ENCODE measurements at places on chromosomes 1 and 21. TPM values are rescaled to one million over a fixed set of nuclear protein-coding genes. Genes with fewer than 3 reads are reported as not detected.

- no peak for DNase-seq
These were observed 21.8 kb upstream of the RIMKLA start for GRCh38 chr1:42358791-42359190.

UMODL1 gene
- polyA plus RNA-seq, result not detected

DNA sequence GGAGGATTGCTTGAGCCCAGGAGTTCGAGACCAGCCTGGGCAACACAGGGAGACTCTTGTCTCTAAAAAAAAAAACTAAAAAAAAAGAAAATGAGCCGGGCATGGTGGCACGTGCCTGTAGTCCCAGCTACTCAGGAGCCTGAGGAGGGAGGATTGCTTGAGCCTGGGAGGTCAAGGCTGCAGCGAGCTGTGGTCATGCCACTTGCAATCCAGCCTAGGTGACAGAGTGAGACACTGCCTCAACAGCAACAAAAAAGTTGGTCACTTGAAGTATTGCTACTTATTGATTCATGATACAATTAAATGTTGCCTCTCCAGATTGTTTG lies 57.9 kb upstream of the CXADR start:
- no peak for DNase-seq

GRCh38 chr1:225911191-225912130 lies 12.6 kb downstream of the PYCR2 start:
- no peak for DNase-seq

REN gene
- polyA plus RNA-seq, result 64.3 TPM

MORC3 gene
- 43.0 TPM for polyA plus RNA-seq

EPHB2 gene
- polyA plus RNA-seq, result 11.9 TPM

- no peak for DNase-seq
These were observed 33.2 kb upstream of the PKN2 start for GRCh38 chr1:88650676-88651418.

DNA sequence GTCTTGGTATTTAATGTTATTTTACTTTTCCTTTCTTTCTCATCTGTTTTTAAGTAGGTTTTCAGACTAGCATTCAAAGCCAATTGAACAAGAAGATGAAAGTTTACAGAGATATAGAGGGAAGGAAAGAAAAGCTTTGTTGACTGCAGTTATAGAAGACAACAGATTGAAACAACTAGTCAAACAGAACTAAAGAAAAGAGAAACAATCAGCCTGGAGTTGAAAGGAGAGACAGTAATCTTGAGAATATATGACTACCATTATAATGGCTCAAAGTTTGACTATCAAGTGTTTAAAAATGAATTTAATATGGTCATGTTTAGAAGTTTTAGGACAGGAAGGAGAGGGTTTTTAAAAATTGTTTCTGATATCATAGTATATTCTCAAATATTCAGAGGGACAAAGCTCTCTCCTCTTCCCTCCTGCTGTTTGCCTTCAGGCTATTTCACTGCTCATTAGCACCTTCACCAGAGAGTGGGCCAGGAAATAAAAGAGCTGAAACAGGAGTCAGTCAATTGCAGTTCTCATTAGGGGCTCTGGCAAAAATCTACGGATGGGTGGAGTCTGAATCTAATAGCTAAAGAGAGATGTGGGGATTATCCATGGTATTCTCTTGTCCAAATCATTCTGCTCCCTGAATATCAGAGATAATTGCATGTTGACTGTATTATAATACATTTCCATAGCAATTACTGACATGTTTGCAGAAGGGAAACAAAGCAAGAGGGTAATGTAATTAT lies 577.8 kb downstream of the BRINP3 start:
- no peak for DNase-seq

OVAAL gene
- polyA plus RNA-seq, result not detected

DNA sequence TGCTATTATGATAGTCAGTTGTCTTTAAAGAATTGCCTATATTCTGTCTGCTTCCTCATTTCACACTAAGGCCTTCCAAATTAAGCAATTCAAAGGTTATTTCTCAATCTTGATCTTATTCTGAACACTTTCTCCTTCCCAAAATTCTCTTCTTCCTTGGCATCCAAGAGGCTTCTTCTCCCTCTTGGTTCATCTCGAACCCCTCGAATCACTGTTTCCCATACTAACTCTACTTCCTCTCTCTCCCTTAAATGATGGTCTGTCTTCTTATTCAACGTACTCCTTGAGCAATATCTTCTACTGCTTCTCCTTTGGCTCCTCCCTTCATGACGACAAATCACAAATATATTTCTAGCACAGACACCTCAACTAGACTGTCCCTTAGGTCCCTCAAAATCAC lies 4.5 kb downstream of the COPA start:
- DNase-seq, result no peak

GRCh38 chr1:93447481-93448291 lies at the start of gene FNBP1L:
Gene FNBP1L (plus strand): TSS chr1:93448118. CDS start chr1:93448282, 164 bp downstream.
- peak; percentile 82 for DNase-seq

- no peak for DNase-seq
These were observed 48.9 kb downstream of the CHML start for GRCh38 chr1:241591317-241591716.

GRCh38 chr1:16720351-16721223 lies 19.7 kb upstream of the RNU1-4 start:
- DNase-seq, result no peak

DNA sequence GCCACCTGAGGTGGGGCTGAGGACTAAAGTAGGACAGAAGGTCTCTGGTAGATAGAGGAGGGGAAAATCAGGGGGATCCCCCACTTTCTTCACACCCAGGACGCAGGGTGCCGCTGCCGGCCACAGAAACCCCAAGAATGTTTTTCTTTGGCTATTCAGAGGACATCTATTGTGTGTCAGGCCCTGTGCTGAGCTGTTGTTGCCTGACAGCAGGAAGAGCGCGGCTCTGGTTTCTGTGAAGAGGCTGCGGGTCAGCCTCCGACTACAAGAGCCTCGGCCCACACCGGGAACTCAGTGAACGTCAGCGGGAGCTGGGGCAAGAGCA lies 407 bp upstream of the PIGV start:
- DNase-seq, result no peak

DNA sequence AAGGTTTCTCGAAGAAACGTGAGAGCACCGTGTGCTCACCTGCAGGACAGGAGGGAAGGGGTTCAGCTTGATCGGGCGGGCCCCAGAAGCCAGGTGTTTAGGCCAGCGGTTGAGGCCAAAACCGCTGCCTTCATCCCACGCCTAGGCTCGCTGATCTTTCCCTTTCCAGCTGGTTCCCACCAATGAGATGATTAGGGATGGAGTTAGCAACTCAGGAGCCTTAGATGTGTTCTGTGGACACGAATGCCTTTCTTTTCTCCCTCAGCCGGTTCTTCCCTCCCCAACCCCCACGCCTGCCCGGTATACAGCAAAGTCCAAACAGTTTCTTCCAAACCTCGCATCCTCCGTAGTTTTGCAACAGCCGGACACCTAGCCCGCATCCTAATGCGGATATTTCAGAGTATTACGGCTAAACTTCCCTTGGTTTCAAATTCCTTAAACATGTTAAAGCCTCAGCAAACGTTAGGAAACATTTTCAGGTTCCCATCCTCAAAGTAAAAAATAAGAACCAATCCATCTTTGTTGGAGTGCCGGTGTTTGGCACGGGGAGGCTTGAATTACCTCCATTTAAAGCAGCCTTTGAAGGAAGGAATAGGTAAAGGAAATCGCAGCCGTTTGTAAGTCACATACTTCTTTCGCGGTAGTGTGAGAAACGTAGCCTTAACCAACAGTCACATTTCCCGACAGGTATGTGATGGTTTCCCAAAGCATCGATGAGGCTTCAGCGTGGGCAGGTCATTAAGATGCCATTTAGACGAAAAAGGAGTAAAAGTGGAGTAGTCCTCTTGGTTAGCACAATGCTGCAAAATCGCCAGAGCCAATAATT lies 1.1 kb downstream of the LRRC8C start:
- DNase-seq, result peak; percentile 27

- DNase-seq, result no peak
These were observed 284.5 kb downstream of the PTPRU start for GRCh38 chr1:29520571-29521437.

SPATA45 gene
- polyA plus RNA-seq, result 0.50 TPM

DNA sequence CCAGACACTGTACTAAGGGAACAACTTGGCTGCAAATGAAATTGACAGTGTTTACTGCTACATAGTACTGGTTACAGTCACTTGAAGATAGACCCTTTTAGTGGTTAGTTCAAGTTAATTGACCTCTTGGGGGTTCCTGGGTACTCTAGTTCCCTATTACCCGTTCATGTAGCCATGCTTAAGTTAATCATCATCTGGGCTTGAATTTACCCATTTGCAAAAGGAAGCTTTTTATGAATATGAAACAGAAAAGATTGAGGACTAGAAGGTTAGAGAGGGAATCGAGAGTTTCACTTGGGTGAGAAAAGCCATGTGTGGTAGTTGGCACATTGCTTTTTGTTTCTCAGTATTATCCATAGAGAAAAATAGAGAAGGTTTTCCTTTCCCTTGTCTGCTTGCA lies 2.7 kb downstream of the MIA3 start:
- DNase-seq, result no peak

KLF17 gene
- not detected for polyA plus RNA-seq

DNA sequence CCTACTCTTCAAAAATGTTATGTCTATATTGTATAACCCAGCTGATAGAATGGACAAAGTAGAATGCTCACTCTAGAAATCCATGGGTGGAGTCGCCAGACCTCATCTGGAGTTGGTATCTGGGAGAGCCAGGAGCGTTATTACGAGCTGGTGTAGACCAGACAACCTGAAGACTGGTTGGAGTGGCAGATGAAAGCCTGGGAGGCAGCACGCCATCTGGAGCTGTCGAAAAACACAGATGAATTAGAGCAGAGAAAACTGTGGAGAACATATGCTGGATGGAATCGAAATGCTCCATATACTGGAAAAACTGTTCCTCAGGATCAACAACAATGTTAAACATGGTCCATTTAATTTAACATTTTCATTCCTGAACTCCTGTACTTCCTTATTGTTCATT lies 333.6 kb downstream of the KCTD3 start:
- DNase-seq, result no peak

USH2A gene
- polyA plus RNA-seq, result 0.53 TPM

- no peak for DNase-seq
These were observed 431 bp downstream of the CLCN6 start for GRCh38 chr1:11806307-11806936.

S100A5 gene
- polyA plus RNA-seq, result 1.2 TPM

GRCh38 chr1:221829327-221830015 lies 87.6 kb upstream of the DUSP10 start:
- DNase-seq, result no peak

- DNase-seq, result no peak
These were observed 4.6 kb downstream of the BACH1 start for GRCh38 chr21:29303288-29303687.

NES gene
- 179 TPM for polyA plus RNA-seq

DNA sequence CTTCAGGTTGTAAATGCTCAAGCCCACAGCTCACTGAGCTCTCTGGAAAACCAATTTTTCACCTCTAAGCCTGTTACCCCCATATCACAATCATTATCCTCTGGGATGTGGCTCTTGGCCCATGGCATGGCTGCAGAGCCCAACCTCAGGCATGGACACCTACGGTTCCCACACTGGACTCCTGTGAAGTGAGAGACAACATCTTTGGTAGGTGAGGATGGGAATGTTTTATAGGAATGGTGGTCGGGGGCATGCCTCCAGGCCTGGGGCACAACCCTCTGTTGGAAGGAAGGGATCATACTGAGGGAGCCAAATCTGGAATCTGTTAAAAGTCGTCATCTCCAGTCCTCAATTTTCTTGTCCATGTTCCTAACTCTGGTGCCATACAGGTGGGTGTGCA lies 179.1 kb downstream of the FOXD2 start:
- no peak for DNase-seq

CCDC17 gene
- polyA plus RNA-seq, result 2.2 TPM

SLFNL1 gene
- polyA plus RNA-seq, result 0.28 TPM

CELA2B gene
- 0.42 TPM for polyA plus RNA-seq

- no peak for DNase-seq
These were observed 62.8 kb downstream of the RUNX3 start for GRCh38 chr1:24867084-24867870.

DNA sequence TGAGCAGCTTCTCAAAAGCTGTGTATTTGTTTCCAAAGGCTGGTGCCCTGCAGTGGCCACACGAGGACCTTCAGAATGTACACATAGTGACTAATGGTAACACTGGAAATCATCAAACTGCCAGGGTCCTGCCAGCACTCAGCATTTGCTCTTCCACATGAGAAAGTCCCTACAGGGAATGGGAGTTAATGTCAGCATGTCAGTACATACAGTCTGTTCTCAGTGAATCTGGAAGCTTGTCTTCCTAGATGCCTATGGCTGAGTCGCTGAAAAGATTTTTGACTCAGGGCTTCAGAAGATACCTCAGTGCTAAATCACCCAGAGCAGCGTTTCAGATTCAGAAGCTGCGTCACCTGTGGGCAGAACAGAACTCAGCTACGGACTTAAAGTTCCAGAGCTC lies 108.2 kb downstream of the CDC7 start:
- no peak for DNase-seq

DNA sequence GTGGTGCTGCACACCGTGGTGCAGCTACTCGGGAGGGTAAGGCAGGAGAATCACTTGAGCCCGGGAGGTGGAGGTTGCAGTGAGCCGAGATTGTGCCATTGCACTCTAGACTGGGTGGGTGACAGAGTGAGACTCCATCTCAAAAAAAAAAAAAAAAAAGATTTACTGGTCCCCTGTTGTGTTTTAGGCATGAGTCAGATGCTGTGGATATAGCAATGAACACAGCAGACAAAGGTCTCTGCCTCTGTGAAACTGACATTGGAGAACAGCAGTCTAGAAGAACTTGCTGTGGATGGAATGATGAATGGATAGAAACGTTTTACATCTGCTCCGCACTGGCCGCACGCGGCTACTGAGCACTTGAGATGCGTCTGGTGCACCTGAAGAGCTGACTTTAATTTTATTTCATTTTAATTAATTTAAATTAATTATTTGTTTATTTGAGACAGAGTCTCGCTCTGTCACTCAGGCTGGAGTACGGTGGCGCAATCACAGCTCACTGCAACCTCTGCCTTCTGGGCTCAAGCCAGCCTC lies 24.5 kb upstream of the EPHA2 start:
- DNase-seq, result no peak

GRCh38 chr1:161177936-161178244 lies 583 bp upstream of the B4GALT3 start:
- DNase-seq, result no peak

DNA sequence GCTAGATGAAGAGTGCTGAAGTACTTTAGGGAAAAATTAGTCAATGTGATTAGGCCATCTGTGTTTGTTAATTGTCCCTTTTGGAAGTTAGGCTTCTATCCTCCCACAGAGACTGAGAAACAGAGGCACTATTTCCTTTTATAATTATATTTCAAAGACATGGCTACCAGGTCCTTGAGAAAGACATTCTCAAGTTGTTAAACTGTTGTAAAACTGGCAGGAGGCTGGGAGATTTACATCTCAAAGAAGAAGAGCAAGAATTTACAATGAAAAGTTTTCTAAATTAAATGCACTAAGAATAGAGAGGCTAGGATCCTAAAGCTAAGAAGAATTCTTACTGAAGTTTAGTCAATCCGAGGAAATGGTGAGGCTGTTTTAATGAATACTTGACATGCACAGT lies 74.0 kb upstream of the BRINP3 start:
- DNase-seq, result no peak

DNA sequence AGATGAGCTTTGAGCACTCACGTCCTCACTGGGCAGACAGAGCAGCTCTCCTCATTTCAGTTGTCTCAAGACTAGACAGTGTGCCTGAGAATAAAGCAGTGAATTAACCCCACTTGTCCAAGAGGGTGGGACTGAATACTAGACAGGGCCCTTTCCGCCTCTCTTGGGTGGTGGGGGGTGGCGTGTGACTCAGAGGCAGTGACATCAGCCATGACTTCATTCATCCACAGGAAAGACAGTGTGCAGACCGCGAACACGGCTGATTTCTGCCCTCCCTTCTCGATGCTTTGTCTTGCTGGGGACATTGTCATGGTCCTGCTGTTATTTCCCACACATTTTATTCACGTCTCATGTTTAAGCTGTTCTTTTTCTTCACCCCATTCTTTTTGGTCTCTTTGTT lies 64.9 kb downstream of the FGGY start:
- no peak for DNase-seq

MYCL gene
- polyA plus RNA-seq, result 7.1 TPM

ANGPTL3 gene
- polyA plus RNA-seq, result 13.4 TPM

Data from right renal cortex interstitium (tissue), 3 donors.